ENCODE measurements at places on chromosomes 6 and 20.

DNA sequence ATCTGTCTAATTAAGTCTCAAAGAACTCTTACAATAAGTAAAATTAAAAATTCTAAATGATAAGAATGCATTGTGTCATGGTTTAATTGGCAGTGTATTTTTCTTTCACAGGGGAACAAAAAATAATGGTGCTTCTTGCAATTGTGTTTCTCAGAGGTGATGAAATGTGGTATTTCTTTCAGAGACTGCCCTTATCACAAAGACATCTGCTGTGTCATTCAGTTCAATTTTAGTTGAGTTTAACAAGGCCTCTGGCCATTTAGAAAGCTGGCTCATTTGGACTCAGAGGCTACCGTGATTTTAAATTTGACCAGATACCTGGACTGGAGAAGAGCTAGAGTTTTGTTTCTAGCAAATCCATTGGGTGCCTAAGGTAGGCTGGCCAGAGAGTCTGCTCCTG, 23.6 kb upstream of the ZNF831 start:
- DNase-seq = no peak

- DNase-seq = no peak
These were observed 202.8 kb downstream of the DLL1 start for GRCh38 chr6:170087941-170088581.

DNA sequence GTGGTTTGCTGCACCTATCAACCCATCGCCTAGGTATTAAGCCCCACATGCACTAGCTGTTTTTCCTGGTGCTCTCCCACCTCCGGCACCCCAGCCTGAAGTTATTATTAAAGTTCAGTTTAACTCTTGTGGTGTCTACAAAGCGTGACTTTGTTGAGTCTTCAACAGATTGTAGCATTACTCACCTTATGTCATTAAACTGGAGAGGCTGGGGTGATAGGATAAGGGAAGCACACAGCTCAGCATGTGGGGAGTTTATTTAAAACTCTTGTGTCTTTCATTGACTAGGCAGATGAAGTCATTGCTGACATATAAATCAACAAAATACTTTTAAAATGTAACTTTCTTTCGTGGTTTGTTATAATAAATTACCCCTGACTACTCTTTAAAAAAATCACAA, 84.7 kb upstream of the GCM1 start:
- peak; percentile 51 for DNase-seq

GRCh38 chr20:34082232-34082887, 29.7 kb downstream of the EIF2S2 start:
- DNase-seq = no peak

GRCh38 chr6:95803889-95804288, 211.9 kb upstream of the FUT9 start:
- no peak for DNase-seq

GRCh38 chr6:7680393-7681075, 45.4 kb upstream of the BMP6 start:
- no peak for DNase-seq

DNA sequence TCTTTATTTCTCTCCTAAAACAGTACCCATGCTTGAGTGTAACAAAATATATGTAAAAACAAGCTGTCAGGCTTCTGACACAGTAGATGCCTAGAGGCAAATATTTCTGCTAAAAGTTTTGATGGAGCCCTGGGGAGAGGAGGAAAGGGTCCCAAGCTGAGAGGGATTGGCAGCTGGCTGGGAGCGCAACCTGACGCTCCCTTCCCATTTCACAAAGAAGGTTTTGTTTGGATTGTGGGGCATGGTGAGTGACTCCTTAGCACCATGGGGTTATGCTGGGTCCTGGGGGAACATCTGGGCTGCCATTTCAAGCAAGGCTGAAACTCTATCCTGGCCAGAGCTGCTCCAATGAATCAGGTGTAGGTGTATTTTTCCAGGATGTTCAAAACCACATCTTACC, 720.5 kb downstream of the MAFB start:
- no peak for DNase-seq

- DNase-seq = no peak
These were observed 206.8 kb upstream of the SOX4 start for GRCh38 chr6:21386744-21387143.

Measured in EH (cell line).